ENCODE measurements at places on chromosomes 3 and 15.
A peak's percentile ranks its signal among the peaks of the same experiment; 100 is the strongest.

- DNase-seq: peak; percentile 7
Observed at GRCh38 chr3:141913150-141913811, 36.8 kb downstream of the ATP1B3 start.

DNA sequence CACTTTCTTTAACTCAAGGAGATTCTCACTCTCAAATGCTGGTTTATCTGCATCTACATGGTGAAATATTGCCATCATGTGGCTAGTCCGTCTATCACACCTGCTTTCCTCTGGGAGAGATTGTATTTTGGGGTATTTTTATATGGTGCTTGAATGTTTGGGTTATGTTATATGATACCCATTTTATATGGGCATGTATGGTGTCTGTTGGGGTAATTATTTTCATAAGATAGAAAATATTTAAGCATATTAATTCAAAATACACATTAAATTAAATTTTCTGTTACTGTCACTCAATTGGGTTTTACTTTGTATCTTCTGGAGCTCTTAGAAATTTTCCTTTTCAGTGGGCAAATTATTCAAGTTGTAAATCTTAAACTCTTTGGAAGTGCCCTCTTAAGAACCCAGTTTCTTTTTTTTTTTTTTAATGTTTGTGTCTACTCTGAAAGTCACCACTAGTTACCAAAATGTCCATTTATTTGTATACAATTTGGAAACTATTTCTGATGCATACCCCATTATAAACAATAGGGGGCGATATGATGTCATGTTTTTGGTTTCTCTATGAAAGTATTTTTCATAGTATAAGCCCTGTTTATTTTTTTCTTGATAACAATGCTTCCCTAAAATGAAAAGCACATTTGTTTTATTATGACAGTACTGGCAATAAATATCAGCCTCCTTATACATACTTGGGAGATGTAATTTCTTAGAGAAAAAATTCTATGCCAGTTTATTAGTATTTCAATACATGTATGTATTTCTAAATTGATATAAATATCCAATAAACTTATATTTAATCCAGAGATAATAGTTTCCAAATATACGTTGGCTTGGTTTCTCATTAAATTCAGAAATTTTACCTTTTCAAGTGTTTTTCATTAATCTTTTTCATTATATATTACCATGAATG is 36.1 kb upstream of the PLSCR5 start:
- no peak for DNase-seq

DNA sequence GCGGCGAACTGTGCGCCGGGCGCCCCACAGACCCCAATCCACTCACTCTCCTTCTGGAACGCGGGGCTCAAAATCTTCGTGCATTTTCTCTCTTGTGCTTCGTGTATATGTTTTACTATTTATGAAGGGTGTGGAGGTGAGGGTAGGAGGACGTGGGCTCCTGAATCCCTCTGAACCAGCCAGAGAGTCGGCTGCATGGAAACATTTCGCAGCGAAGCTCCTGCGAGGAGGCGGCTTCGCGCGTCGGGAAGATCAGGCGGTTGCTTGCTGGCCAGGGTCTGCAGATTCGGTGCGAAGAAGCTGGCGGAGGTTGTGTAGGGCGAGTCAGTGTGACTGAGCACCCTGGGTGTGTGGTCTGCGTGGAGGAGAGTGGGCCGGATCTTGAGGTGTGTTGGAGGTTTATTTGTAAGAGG is 1.1 kb downstream of the CNTN4 start:
- no peak for DNase-seq

DNA sequence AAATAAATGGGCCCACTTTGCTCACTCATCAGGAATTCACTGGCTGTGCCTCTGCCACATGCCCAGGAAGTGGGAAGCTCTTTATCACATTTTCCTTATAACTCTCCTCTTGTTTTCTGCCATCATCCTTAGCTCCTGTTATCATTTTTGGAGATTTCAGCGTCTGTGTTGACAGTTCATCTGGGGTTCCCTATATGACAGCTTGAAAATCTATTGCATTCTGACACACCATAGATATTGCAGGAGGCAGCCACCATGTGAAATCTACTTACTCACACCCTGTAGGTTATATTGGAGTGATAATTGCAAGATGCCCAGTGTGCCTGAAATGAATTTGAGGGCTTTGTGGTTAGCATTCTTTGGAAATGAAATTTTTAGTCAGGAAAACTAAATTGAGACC is 132.9 kb downstream of the RYR3 start:
- no peak for DNase-seq

- DNase-seq: no peak
Observed at GRCh38 chr15:62219799-62220198, 54.7 kb upstream of the C2CD4B start.

- DNase-seq: no peak
Observed at GRCh38 chr15:70323111-70323851, 225.6 kb upstream of the TLE3 start.

GRCh38 chr3:87848003-87848402 is 210.8 kb downstream of the CGGBP1 start:
- no peak for DNase-seq

- peak; percentile 46 for DNase-seq
Observed at GRCh38 chr3:170563712-170564423, 22.0 kb downstream of the SLC7A14 start.

- no peak for DNase-seq
Observed at GRCh38 chr3:13003608-13004007, 69.6 kb downstream of the IQSEC1 start.

- DNase-seq: no peak
Observed at GRCh38 chr15:78256044-78256437, 8.3 kb upstream of the DNAJA4 start.

- DNase-seq: no peak
Observed at GRCh38 chr3:42513521-42513920, 11.1 kb downstream of the VIPR1 start.

DNA sequence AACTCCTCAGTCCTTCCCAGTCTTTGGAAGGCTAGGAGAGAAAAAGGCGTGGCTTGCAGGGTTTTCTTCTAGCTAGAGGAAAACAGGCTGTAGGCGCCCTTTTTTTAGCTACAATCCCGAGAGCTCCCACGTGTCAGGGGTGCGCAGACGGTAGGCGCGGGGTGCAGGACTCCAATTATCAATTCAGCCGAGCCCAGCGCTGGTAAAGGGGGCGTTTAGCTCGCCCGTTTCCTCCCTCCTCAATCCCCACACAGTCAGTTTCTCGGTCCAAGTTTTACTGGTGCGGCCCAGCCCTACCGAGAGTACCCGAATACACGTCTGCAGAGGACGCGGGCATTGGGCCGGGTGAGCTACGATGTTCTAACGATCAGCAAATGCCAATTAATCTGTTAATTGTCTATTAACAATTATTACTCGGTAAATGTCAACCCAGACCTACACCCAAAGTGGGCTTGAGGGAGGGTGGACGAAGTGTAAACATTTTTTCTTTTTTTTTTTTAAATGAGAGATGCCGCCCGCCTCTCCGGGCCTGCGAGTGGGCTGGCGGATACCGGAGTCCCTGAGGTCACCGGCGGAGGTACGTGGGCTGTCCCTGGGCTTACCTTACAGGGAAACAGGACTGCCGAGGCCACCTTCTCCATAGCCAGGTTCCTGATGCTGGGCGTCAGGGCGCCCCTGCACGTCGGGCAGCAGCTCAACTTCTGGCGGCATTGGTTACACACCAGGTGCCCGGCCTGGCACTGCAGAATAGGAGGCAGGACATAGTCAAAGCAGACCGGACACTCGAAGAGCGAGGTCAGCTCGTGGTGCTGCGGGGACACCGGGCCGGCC is 923 bp downstream of the SIAH2 start:
- DNase-seq: no peak

GRCh38 chr15:32908872-32909271 is 191.1 kb downstream of the GREM1 start:
- no peak for DNase-seq

DNA sequence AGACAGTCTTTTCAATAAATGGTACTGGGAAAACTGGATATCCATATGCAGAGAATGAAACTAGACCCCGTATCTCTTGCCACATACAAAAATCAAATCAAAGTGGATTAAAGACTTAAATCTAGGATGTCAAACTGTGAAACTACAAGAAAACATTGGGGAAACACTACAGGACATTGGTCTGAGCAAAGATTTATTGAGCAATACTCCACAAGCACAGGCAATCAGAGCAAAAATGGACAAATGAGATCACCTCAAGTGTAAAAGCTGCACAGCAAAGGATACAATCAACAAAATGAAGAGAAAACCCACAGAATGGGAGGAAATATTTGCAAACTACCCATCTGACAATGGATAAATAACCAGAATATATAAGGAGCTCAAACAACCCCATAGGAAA is 38.4 kb upstream of the MBNL1 start:
- DNase-seq: no peak

- DNase-seq: no peak
Observed at GRCh38 chr3:61323094-61323493, 71.8 kb upstream of the FHIT start.

DNA sequence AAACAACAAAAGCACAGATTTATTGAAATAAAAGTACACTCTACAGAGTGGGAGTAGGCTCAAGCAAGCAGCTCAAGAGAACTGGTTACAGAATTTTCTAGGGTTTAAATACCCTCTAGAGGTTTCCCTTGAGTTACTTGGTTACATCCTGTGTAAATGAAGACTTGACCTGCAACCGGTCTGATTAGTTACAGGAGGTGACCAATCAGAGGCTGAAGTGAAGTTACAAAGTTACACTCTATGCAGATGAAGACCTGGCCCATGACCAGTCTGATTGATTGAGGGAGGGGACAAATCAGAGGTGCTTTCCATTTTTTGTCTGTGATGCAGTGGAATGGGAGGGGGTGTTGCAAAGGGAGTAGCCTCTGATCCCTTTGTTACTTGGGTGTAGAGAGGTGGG is 723.4 kb downstream of the ZPLD1 start:
- no peak for DNase-seq

GRCh38 chr15:99312228-99312627 is 60.9 kb downstream of the LRRC28 start:
- DNase-seq: no peak

GRCh38 chr3:126023390-126023789 is 54.4 kb downstream of the ROPN1B start:
- DNase-seq: no peak

DNA sequence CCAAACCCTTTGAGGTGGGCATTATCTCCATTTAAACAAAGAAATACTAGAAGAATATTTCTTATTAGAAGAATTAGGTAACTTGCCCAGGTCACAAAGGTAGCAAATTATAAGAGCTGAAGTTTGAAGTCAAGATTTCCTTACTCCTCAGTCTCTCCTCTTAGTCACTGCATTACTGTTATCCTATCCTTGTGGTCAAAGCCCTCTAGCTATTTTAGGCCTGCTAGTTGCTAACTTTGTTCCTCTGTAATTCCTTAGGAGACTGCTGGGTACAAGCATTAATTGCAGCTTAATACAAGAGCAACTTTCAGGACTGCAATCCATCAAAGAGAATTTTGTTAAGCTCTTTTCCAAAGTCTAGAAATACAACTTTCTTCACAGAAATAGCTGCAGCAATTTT is 528.2 kb downstream of the ZIC1 start:
- DNase-seq: no peak

DNA sequence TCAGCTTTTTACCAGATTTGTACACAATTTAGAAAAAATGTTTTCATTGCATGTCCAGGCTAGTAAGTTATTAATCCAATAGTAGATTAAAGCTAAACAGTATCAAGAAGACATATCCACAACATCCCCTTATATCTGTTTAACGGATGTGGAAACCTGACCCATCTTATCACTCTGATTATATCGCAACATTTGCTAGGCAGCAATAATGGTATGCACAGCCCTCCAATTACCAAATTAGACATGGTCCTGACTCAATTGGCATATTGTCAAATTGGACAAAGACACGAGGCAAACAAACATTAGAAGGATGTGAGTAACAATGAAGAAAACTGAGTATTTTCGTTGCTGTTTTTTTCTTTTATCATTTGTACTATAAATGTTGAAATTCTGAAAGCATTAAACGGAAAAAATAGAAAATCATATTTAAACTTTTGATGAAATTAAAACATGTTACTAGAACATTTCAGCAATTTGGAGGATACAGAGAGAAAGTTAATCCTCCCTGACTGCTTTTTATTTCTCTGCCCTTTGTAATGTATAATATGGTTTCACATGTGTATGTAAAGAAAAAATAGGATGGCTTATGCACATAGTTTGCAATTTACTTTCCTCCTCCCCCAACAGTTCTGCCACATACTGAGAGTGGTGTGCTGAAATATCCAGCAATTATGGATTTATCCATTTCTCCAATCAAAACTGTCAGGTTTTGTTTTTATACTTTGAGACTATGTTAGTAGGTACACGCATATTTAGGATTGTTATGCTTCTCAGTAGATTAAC is 633.7 kb downstream of the ZIC1 start:
- DNase-seq: no peak

DNA sequence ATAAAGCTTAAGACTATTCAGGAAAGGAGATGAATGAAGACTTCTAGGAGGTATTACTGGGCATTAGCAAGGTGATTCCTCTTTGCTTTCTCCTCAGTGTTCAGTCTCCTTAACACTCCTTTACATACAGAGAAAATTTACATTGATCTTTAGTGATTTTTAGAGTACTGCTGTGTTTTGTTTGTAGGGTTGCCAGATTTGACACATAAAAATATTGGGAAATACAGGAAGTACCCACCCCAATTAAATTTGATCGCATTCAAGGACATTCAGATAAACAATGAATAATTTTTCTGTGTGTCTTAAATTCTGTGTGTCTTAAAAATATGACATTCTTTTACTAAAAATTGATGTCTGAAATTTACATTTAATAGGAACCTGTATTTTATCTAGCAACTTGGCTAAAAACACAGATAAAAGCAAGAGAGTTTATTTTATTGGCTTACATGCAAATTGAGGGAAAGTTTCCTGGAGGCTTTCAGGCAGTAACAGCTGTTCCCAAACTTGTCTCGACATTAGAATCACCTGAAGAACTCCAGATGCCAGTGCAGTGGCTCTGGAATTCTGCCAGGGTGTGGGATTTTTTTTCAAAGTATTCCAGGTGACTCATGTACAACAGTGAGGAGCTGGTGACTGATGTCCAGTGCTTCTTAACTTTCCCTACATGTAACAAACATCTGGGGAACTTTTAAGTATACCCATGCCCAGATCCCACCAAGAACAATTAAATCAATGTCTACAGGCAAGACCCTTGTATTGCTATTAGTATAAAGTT is 23.4 kb upstream of the PLOD2 start:
- DNase-seq: no peak

- no peak for DNase-seq
Observed at GRCh38 chr15:42986693-42987342, 66.2 kb upstream of the TTBK2 start.

GRCh38 chr3:135889443-135889842 is 76.1 kb upstream of the PPP2R3A start:
- no peak for DNase-seq

Measured in NCI-H510A (cell line).